ENCODE measurements at places on chromosomes 2 and 18.
A peak's percentile ranks its signal among the peaks of the same experiment; 100 is the strongest.

- no peak for DNase-seq
Observed at GRCh38 chr2:66559672-66560071, 124.7 kb downstream of the MEIS1 start.

DNA sequence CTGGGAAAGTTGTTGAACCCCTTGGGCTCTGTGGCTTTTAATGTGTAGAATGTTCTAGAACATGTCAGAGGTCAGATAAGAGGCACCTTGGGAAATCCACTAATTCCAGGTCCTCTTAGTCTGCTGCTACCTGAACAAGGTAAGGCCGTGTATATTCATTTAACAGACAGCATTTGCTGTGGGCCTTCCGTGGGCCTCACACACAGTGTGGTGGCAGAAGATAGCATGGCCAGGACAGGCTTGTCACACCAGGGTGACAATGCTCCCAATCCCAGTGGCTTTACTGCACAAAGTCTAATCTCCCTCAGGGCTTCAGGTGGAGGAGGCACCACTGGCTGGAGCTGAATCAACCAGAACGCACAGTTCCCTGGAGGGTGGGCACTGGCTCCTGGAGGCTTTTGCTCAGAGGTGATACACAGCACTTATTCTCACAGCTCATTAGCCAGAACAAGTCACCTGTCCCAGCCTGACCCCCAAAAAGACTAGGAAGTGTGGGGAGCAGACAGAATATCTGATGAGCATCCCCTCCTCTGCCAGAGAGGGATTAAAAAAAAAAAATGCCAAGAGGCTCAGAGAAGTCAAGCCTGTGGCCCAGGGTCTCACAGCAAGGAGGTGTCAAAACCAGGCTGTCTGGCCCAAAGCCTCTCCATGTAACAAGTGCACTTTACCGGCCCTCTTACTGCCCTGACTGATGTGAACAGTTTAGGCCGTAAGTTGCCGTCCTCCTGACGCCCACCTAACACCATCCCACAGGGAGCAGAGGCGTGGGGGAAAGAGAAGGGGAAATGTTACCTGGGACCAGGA, 216.9 kb upstream of the RAB6C start:
- DNase-seq: no peak

- no peak for DNase-seq
Observed at GRCh38 chr18:28189400-28190239, 12.7 kb upstream of the CDH2 start.

GRCh38 chr2:204312105-204312504, 233.2 kb upstream of the PARD3B start:
- no peak for DNase-seq

GRCh38 chr2:186702501-186702900, 8.6 kb downstream of the FAM171B start:
- DNase-seq: no peak

- no peak for DNase-seq
Observed at GRCh38 chr18:59060551-59060950, 79.1 kb upstream of the SEC11C start.

DNA sequence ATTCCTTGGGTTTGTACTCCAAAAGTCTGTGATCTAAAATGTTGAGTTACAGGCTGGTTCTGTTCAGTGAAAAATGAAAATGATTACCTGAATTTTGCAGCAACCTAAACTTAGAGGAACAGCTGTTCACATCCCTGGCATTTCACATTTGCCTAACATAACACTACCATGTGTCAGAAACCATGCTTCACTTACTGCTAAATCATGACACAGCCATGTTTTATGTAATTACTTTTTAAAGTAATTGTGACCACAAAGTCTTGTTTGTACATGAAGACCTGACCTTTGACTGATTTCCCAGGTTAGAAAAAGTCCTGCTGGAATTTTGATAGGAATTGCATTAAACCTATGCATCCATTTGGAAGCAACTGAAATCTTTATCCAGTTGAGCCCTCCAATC, 79.1 kb downstream of the FAM168B start:
- no peak for DNase-seq

GRCh38 chr18:65039578-65039977, 711.2 kb upstream of the CDH7 start:
- no peak for DNase-seq

DNA sequence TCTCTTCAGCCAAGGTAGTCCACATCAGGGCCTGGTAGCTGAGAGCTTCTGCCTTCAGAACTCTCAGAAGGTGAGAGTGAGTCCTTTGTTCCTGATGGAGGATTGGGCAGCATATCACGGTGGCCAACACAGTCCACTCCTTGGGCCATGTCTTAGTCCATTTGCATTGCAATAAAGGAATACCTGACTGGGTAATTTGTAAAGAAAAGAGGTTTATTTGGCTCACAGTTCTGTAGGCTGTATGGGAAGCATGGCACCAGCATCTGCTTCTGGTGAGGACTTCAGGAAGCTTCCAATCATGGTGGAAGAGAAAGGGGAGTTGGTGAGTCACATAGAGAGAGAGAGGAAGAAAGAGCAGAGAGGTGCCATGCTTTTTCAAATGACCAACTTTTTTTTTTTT, 98.8 kb downstream of the ADCYAP1 start:
- no peak for DNase-seq

DNA sequence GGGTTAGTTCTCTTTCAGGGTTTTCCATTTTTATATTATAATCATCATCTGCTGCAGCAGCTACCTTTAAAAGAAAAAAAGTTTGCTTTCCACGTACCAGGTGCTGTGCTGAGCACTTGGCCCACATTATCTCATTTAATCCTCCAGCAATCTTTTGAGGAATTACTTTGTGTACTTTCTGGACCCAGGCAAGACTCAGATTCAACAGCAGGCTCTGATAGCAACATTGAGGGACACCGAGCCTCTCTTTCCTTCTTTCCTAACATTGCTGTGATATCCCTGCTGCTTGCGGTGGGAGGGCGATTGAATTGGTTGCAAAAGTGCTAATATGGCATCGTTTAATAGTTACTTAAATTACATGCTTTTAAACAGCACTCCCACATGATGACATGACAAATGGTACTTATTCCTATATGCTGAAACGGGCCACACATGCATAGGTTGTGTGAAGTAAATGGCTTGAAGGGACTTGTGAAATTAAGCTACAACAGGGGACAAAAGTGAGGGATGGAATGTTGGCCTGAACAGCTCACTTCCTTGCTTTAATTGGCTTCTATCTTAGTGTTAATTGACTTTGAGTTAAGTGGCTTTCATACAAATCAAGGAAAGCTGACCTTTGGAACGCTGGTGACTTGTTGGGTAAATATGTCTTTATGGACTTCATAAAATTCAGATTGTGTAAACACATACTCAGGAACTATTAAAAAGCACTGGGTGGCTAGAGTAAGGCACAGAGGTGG, 21.2 kb downstream of the SPRED2 start:
- DNase-seq: no peak

- no peak for DNase-seq
Observed at GRCh38 chr18:6543330-6543908, 128.7 kb upstream of the L3MBTL4 start.

- DNase-seq: peak; percentile 33
Observed at GRCh38 chr2:230160112-230160660, 59.6 kb downstream of the SP110 start.

DNA sequence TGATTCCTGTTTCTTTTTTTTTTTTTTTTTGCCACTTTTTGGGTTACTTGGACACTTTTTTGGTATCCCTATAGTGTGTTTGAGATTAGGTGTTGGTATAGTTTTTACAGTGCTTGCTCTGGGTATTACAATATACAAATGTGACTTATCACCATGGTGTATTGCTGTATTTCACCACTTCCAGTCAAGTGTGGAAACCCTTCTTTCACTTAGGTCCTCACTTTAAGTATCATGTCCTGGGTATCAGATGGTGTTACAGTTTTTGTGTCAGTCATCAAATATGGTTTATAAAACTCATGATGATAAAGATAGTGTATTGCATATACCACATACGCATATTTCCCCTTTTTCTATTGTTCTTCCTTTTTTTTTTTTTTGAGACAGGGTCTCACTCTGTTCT, 1.8 kb downstream of the ATP9B start:
- DNase-seq: no peak

DNA sequence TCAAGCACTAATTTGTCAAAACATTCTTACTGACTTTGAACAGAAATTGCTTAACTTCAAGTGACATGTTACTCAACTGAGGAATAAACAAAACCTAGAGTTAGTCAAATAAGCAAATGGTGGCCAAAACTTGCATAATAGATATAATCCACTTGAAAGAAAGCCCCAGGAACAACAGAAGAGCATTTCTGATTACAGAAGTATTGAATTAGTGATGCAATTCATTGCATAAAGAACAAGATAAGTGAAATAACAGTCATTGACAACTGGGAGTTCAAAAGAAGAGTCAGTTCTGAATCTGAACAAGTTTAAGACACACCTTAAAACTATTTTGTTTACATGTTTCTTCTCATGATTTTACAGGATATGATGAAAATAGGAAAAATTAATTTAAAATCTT, 30.8 kb downstream of the COBLL1 start:
- no peak for DNase-seq

DNA sequence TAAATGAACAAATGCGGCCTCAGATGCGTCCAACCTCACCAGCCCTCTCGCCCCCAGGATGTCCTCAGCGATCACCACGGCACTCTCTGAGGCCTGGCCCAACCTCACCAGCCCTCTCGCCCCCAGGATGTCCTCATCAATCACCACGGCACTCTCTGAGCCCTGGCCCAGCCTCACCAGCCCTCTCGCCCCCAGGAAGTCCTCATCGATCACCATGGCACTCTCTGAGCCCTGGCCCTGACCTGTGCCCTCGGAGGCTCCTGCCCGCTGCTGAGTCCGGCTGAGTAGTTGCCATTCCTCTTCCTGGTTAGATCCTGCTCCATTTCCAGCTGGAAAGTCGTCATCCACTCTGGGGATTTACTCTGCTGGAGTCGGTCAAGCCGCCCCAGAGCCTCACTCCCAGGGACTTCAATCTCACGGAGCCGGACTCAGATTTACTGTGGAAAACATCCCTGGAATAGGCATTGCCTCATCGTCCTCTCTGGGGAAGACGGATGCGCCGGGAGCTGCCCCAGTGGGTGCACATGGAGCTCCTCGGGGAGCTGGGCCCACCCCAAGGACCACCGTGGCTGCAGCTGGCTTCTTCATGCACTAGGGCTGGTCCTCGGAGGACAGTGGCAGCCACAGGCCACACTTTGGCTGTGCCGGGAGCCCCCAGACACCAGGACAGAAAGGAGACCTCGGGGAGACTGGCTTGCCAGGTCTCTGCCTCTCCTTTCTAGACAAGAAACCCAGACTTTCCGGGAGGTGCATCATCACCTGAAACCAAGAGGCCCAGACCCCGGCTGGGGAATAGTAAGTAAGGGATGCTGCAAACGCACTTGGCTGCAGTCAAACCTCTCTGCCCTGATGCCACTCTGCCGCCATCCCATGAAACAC, 230.6 kb downstream of the EIPR1 start:
- DNase-seq: no peak

DNA sequence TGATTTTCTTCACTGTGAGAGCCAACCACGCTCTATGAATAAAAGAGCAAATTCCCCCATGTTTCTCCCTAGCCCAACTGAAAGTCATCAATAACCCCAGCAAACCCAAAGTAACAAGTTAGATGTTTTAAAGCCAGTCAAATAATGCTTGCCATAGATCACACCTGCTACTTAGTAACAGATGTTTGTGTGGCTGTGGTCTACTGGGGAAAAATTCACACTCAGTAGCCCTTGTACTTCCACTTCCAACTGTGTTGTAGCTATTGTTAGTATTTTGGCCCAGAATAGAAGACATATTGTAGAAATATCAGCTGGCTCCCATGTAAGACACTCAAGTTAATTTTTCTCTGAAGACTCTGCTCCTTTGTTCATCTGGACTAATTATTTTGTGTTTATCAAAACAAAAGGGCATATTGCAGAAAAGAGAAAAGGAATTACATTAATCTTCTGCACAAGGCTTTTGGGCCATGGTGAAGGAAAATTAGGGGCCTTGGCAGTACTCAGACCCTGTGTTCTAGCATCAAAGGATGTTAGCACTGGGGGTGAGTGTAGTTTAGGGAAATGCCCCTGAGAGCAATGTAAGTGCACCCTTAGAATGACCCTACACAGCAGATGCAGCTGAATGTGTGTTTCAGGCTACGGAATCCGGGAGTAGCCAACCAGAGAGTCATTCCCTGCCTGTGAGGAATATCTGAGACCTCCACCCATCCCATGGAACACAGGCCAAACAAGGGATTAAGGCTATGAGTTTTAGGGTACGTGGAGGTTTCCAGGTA, 521.9 kb downstream of the EPHA4 start:
- DNase-seq: no peak

DNA sequence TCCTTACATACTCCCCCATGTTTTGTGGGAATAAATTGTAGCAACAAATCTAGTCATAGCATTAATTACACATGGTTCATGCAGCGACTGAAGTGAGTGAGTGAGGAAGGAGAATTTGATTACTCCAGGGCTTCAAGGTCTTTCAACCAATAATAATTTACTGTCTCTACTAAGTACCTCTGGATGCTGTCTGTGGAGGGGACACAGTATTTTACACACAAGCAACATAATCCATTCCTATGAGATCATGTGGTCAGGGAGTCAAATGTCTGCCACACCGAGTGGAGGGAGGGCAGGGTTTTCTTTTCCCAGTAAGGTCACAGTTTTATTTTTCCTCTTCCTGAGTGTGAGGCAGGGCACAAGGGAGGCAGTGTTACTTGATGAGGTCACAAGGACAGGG, 334.7 kb upstream of the CELF4 start:
- DNase-seq: no peak

- no peak for DNase-seq
Observed at GRCh38 chr2:186544255-186544675, 45.6 kb upstream of the ITGAV start.

- DNase-seq: no peak
Observed at GRCh38 chr2:129756276-129756675, 223.2 kb upstream of the RAB6C start.

- DNase-seq: no peak
Observed at GRCh38 chr18:63454497-63454896, 22.3 kb upstream of the SERPINB5 start.

DNA sequence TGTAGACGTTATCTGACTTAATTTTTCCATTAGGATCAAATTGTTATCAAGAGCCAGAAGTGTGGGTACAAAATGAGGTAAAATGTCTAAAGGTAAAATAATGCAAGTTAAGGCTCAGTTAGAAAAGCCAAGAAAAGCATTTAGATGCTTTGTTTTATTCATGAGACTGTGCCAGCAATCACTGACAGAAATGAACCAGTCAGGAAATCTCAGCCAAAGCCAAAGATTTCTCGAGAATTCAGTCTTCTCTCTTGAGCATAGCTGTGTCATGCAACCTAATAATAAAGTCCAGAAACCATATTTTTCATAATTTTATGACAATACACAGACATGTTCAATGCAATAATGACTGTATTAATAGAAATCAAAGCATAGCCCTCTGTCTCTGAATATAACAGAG, 43.5 kb upstream of the ZNF397 start:
- no peak for DNase-seq
